Islet precursor cell (in vitro differentiated cells): ENCODE measurements at places on chromosomes 5 and 9.

DNA sequence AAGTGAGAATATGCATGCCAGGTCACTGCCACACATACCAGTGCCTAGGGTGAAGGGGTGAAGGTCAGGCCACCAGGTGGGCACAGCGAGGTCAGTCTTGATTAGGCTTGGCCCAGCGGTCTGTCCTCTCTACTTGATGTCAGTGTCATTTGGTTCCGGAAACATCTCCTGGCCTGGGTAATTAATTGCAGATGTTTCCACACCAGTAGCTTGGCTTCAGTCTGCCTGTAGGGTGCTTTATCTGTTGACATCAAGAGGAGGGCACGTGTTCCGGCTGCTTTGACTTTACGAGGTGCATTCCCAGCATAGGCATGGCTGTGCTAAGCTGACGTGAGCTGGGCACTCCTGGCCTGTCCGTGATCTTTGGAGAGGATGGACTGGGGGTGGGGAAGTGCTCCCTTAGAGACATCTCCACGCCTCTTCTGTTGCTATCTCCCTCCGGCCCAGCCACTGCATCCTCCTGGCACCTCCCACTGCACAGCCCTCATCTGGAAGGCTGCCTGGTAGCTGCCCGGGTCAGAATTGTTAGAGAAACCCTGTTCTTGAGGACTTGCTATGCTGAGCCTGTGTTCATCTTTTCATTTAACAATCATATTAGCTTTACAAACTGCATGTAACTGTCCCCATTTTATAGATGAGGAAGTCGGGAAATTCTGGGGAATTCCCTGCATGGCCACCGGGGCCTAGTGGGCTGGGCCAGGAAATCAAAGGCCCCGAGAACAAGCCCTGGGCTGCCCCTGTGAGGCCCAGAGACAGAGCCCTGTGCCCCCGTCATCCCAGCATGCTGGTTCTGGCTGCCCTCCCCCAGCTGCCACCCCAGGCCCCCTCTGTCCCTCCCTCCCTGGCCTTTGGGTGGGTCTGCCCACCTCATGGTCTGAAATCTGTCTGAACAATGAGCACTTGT, 29.1 kb downstream of the JADE2 start:
- peak; percentile 84 for DNase-seq

DNA sequence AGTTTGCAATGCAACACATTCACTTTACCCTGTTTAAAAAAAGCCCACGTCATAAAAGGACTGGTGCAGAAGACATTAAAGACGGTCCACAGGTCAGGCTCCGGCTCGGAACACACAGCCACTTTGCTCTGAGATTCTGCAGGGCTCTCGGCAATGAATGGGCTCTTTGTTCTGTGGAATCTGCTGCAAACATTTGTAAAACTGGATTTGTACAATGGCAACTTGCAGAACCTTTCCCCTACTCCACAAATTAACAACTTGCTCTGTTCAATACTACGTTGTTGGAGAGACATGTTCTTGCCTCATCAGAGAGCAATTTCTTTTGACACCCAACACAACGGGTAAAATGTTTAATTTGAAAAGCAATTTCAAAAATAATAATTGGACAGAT, 13.0 kb upstream of the NR5A1 start:
- DNase-seq: peak; percentile 92

GRCh38 chr9:137387114-137387890, 35.7 kb downstream of the EXD3 start:
- DNase-seq: no peak

- DNase-seq: no peak
Observed at GRCh38 chr9:85007748-85008147, 338.2 kb downstream of the NTRK2 start.

- DNase-seq: no peak
Observed at GRCh38 chr5:91033370-91033769, 349.7 kb downstream of the ARRDC3 start.

- DNase-seq: no peak
Observed at GRCh38 chr5:110925398-110925797, 146.1 kb upstream of the TSLP start.

GRCh38 chr5:173944511-173944910, 44.5 kb upstream of the C5orf47 start:
- no peak for DNase-seq

- DNase-seq: peak; percentile 8
Observed at GRCh38 chr9:70405808-70406433, 8.5 kb downstream of the KLF9 start.

DNA sequence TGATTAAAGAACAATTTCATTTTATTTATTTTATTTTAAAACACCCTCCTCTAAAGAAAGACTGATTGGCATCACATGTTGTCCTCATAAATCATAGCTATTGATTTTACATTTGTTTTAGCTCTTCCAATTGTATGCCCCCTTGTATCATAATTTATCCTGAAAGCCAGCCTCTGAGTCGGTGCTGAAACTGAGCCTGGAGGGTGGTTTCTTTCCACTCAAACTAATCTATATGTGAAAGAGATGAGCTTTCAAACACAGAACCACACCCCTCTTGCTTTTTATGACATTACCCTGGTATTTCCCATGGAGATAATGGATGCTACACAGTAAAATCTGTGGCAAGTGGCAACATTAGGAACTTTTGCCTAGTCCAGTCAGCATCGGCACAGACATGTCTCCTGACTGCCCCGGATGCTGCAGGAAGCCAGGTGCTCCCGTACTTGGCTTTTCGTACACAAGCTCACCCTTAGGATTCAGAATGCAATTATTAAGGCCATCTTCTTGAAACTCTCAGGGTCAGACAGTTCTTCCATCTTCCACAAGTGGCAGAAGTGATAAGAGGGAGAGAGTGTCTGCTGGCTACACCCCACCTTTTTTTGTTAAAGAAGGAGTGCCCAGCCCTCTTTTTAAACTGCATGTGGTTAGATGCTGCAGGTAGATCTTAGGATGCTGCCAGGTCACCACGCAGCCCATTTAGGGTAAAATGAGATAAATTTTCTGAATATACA, 91.1 kb downstream of the SNCAIP start:
- DNase-seq: no peak

GRCh38 chr5:65012301-65012892, 243.7 kb downstream of the CWC27 start:
- no peak for DNase-seq

DNA sequence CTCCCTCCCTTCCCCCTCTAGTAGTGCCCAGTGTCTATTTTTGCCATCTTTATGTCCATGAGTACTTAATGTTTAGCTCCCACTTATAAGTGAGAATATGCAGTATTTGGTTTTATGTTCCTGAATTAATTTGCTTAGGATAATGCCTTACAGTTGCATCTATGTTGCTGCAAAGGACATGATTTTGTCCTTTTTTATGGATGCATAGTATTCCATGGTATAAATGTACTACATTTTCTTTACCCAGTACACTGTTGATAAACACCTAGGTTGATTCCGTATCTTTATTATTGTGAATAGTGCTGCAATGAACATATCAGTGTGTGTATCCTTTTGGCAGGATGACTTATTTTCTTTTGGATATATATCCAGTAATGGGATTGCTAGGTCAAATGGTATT, 3.8 kb downstream of the ABLIM3 start:
- no peak for DNase-seq

DNA sequence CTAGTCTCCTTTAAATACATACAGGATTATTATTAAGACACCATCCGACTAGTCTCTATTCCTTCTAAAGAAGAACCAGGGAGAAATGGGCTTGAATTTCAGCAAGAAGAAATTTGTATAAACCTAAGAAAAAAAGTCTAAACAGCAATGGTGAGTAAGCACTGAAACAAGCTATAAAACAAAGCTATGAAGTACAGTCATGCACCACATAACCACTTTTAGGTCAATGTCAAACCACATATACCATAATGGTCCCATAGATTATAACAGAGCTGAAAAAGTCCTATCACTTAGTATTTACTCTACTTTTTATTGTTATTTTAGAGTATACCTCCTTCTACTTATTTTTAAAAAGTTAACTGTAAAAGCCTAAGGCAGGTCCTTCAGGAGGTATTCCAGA, 102.0 kb upstream of the NFIB start:
- DNase-seq: no peak

DNA sequence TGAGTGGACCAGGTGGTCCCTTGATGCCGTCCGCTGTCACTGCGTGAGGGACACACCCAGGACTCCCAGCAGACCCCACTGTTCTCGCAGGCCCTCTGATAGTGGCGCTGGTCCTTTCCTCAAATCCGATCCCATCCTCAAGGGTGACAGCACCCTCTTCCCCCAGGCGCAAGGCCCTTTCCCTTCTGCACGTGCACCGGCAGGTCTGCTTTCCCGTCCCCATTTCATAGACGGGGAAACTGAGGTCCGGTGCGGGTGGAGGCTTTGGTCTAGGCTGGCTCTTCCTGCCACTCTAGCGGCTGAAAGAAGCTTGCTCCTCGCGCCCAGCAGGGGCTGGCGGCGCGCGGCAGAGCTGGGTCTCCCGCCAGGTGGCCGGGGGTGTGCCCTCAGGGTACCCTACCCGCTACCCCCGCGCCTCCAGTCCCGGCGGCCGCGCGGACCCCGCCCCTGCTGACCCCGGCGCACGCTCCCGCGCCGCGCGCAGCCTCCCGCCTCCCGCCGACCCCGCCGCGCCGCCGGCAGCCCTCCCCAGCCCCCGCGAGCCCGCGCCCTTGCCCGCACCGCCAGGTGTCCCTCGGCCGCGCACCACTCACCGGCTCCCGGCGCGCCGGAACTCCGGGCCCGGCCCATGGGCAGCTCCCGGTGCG, 453 bp downstream of the RASGEF1C start:
- no peak for DNase-seq

DNA sequence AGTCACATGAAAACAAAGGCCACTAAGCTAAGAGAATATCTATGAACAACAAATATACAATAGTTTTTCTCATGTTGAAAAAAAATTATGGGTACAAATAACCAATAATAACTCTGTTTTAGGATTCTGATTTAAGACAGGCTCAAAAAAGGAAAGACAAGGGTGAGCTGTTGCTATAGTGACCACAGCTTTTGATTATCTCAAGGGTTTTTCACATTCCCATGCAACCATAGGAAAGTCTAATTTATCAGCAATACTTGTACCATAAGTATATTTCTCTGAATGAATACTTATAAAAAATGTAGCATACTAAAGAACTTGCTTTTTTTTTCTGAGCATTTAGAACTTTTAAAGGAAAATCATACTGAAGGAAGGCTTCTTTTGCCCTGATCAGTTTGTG, 68.0 kb downstream of the MRPS27 start:
- no peak for DNase-seq

- DNase-seq: no peak
Observed at GRCh38 chr9:116913536-116913935, 226.4 kb downstream of the TRIM32 start.

DNA sequence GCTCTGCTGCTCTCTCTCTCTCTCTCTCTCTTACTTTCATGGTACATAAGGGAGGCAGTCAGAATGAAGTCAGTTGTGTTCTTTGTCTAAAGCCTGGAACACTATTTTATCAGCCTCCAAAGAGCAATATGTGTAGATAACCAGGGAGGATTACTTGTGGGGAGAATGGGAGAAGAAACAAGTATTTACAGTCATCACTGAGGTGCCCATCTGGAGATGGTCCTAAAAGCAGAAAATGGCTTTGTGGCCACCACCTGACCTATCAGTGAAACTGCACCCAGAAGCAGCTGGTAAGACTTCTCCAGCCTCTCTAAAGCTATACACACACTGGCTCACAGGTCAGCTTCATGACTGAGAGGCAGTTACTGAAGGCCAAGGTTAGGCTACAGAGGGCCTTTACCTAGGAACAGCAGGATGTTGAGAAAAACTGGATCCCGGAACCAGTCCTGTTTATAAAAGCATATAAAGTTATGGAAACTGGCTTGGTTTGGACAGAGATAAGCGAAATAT, 75.1 kb downstream of the MRPS27 start:
- peak; percentile 67 for DNase-seq

GRCh38 chr5:174315471-174315870, 270.0 kb downstream of the NSG2 start:
- peak; percentile 38 for DNase-seq

DNA sequence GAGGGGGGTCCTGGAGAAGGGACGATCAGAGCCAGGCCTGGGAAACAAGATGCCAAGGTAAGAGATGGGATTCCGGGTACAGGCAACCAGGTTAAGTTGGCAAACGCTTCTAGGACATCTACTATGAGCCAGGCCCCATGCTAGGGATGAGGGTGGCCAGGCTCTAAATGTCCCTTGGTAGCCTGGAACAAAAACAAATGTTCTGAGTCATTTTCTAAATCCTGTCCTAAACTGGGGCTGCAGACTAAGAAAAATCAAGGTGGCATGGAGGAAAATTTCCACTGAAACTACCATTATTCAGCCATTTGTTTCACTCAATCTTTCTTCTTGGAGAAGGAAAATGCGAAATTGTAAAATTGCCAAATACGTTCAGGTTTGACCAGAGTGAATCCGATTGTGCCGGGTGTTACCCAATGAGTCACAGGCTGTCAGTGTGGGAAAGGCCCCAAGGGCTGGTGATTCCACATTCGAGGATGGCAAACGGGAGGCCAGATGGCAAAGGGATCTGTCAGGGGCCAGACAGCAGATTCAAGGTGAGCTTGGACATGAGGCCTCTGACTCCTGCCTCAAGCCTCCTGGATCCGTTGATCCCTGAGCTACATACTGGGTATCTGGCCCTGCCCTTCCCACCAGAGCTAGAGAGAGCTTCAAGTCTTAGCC, 57.6 kb downstream of the PAX5 start:
- DNase-seq: peak; percentile 70

- DNase-seq: no peak
Observed at GRCh38 chr5:14295610-14296009, 152.5 kb downstream of the TRIO start.

DNA sequence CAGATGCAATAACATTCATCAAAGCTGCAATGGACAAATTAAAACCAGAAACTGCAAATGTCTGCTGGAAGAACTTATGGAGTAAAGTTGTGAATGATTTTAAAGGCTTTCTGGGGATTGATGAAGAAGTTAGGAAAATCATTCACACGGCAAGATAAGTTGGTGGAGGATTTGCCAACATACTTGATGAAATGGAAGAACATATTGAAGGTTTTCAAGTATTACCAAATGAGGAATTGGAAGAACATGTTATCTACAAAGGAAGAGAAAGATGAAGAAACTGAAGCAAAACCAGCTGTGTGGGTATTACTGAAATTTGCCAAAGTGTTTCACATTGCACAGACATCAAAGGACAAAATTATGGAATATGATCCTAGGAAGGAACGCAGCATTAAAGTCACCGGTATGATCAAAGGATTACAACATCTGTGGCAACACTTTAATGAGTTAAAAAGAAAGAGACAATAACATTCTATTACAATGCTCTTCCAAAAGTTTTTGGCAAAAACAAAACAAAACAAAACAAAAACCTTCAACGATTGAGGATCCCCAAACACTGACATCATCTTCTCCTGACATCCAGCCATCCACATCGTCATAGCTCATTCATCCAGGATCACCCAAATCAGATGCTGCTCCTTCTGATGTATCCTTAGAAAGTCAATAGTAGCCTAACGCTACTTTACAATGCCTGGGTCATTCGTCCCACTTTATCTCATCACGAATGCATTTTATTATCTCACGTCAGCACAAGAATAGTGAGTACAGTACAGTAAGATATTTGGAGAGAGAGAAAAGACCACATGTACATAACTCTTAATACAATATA, 61.3 kb upstream of the SMC5 start:
- no peak for DNase-seq

DNA sequence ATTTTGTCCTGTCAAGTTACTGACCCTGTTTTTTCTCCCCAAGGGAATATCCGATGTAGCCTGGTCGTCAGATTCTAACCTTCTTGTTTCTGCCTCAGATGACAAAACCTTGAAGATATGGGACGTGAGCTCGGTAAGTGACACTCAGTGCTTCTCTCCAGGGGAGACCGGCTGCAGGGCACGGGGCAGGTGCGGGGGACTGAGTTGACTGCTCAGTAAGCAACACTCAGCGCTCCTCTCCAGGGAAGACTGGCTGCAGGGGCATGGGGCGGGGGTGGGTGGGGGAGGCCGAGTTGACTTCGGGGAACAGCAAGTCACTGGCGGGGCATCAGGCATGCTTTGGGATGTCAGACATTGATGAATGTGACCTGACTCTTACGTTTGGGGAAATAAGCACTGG, 6.0 kb downstream of the WDR5 start:
- DNase-seq: no peak
